Urinary bladder (tissue), 4 donors: ENCODE measurements at places on chromosomes 12 and 14. TPM values are rescaled to one million over a fixed set of nuclear protein-coding genes. Genes with fewer than 3 reads are reported as not detected.

The IFNG gene
- not detected for total RNA-seq

The GLT1D1 gene
- 0.58 TPM for total RNA-seq

The RNU4-1 gene
- total RNA-seq, result under 0.01 TPM

The SLC6A13 gene
- 0.53 TPM for total RNA-seq

The DBX2 gene
- 0.26 TPM for total RNA-seq

The CCDC91 gene
- 53.5 TPM for total RNA-seq

The SLC6A15 gene
- total RNA-seq, result 1.2 TPM

The TAS2R20 gene
- 23.7 TPM for total RNA-seq

The GDF11 gene
- total RNA-seq, result 5.6 TPM

The ATL1 gene
- 18.6 TPM for total RNA-seq

The UNG gene
- total RNA-seq, result 21.4 TPM

The CAPZA3 gene
- not detected for total RNA-seq

The SPX gene
- total RNA-seq, result 0.95 TPM

The BCL11B gene
- 1.3 TPM for total RNA-seq

The PIWIL1 gene
- 0.21 TPM for total RNA-seq

The RNASE3 gene
- total RNA-seq, result not detected

The CD9 gene
- total RNA-seq, result 215 TPM

The CARMIL3 gene
- total RNA-seq, result 1.5 TPM

The SYCP3 gene
- 0.21 TPM for total RNA-seq

The IAPP gene
- not detected for total RNA-seq

The OTUB2 gene
- total RNA-seq, result 2.0 TPM

The TMEM30B gene
- total RNA-seq, result 9.3 TPM

The KLRC1 gene
- total RNA-seq, result 2.4 TPM

The TDRD9 gene
- total RNA-seq, result 0.95 TPM

The FAM90A1 gene
- total RNA-seq, result not detected

The TEX52 gene
- not detected for total RNA-seq

The BCL7A gene
- 7.8 TPM for total RNA-seq

The TGM1 gene
- 1.2 TPM for total RNA-seq

The RPS6KL1 gene
- total RNA-seq, result 2.4 TPM

The CCDC38 gene
- total RNA-seq, result not detected

The LRRIQ1 gene
- total RNA-seq, result 0.79 TPM

The ZC2HC1C gene
- 1.5 TPM for total RNA-seq

The DLK1 gene
- total RNA-seq, result 87.3 TPM
